ENCODE measurements at places on chromosomes 11 and 22. TPM values are rescaled to one million over a fixed set of nuclear protein-coding genes. Genes with fewer than 3 reads are reported as not detected.

Gene WNT7B
- not detected for total RNA-seq

Gene RAB39A
- total RNA-seq, result 0.11 TPM

Gene GLYATL2
- not detected for total RNA-seq

Gene TUG1
- total RNA-seq, result 49.9 TPM

Gene OR6T1
- total RNA-seq, result not detected

Gene MUC15
- not detected for total RNA-seq

Gene FGF19
- total RNA-seq, result not detected

Gene NFAM1
- 0.31 TPM for total RNA-seq

Gene OR4A16
- not detected for total RNA-seq

Gene CASP5
- total RNA-seq, result not detected

GRCh38 chr11:74171997-74172396 lies 908 bp downstream of the PPME1 start:
- H3K4me3 ChIP-seq, result peak overlapping the region; percentile 83
- H3K36me3 ChIP-seq, result peaks cover 11% of the 10 kb centered on the region
- no peak for DNase-seq

GRCh38 chr11:64071849-64072248 lies 36.1 kb downstream of the FLRT1 start:
- no peak overlapping the region for H3K4me3 ChIP-seq
- H3K27me3 ChIP-seq, result no peaks in the 10 kb centered on the region
- no peaks in the 10 kb centered on the region for H3K36me3 ChIP-seq
- peaks cover 6% of the 10 kb centered on the region for H3K4me1 ChIP-seq
- H3K27ac ChIP-seq, result no peak overlapping the region

DNA sequence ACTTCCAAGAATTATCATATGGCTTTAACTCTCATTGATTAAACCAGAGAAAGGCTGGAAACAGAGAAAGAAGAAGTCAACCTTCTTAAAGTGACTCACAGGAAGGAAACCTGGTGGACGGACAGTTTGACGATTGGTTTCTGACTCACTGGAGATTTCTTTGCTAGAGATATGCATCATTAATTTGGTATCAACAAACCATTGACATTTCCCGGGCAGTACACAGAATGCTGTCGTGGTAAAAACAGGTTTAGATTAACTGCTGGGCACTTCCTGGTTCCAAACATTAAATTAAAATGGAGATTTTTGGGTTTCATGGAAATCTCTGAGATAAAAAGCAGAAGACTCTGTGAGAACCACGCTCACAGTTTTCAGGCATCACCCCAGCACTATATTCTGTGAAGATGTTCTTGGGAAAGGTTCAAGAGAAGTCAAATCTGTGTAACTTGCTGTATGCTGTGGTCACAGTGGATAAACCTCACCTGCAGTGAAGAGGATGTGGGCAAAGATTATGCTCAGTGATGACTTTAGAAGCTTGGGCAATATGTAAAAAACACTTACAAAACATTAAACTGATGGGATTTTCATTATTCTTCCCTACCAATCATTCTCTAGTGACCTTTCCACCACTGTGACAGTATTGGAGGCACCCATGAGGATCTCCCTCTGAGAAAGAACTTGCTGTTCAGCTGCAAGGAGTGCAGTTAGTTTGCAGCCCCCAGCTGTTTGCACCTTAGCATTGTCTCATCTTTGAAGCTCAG lies 61.1 kb upstream of the CD44 start:
- DNase-seq, result peak; percentile 82
- H3K27me3 ChIP-seq, result no peaks in the 10 kb centered on the region
- H3K27ac ChIP-seq, result peak overlapping the region; percentile 45
- no peaks in the 10 kb centered on the region for H3K36me3 ChIP-seq
- peaks cover 70% of the 10 kb centered on the region for H3K4me1 ChIP-seq
- peak overlapping the region; percentile 16 for H3K4me3 ChIP-seq

GRCh38 chr11:117868815-117869561 lies 7.5 kb downstream of the FXYD6 start:
- H3K4me3 ChIP-seq, result no peak overlapping the region
- no peaks in the 10 kb centered on the region for H3K36me3 ChIP-seq
- H3K4me1 ChIP-seq, result peaks cover 13% of the 10 kb centered on the region
- H3K27ac ChIP-seq, result no peak overlapping the region

DNA sequence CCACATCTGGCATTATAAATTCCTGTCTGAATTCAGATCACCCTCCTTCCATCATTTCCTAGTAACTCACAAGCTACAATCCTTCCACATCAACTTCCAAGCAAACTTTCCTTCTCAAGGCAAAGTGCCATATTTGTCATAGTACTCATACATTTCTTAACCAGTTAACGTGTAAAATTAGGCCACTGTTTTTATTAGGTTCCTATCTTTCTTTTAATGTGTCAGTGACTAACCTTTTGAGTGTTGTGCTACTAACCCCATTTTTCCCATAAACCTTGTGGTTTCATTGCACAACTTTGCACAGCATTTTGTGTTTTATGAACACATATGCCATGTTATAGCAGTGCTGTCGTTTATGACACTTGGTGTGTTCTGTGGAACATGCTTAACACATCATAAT lies 90.1 kb downstream of the KIF18A start:
- DNase-seq, result no peak
- H3K4me3 ChIP-seq, result no peak overlapping the region
- H3K27ac ChIP-seq, result no peak overlapping the region
- no peaks in the 10 kb centered on the region for H3K4me1 ChIP-seq
- no peaks in the 10 kb centered on the region for H3K36me3 ChIP-seq

- no peaks in the 10 kb centered on the region for H3K27me3 ChIP-seq
- no peak for DNase-seq
- no peaks in the 10 kb centered on the region for H3K4me1 ChIP-seq
- no peak overlapping the region for H3K4me3 ChIP-seq
- no peak overlapping the region for H3K27ac ChIP-seq
Observed at GRCh38 chr22:42655693-42656092, 6.5 kb upstream of the CYB5R3 start.

DNA sequence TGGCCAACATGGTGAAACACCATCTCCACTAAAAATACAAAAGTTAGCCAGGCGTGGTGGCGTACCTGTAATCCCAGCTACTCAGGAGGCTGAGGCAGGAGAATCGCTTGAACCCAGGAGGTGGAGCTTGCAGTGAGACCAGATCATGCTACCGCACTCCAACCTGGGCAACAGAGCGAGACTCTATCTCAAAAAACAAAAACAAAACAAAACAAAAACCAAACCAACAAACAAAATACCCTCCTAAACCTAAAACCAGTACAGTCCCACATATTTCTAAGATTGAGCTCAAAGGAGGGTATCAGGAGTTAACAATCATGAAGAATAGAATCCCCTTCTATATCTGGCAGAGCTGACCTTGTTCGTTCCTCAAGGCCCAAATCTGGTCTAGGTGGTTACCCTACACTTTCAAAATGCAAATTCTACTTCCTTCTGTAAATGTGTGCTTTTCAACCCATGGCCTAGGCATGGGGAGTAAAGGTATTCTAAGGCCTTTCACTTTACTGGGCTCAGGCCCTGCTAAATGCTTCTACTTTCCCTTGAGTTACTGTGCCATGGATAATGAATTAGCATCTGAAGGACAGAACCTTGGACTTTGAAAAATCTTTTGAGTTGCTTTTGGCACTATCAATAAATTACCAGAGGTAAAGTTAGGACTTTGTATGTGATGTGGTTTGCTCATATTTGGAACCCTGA lies 10.4 kb upstream of the PPP2R1B start:
- no peak overlapping the region for H3K27ac ChIP-seq
- H3K36me3 ChIP-seq, result no peaks in the 10 kb centered on the region
- no peak overlapping the region for H3K4me3 ChIP-seq
- no peak for DNase-seq

GRCh38 chr11:76588455-76589325 lies 81.9 kb downstream of the LRRC32 start:
- H3K36me3 ChIP-seq, result no peaks in the 10 kb centered on the region
- H3K27me3 ChIP-seq, result no peaks in the 10 kb centered on the region
- DNase-seq, result no peak
- no peak overlapping the region for H3K4me3 ChIP-seq
- H3K27ac ChIP-seq, result no peak overlapping the region

GRCh38 chr11:10845589-10845988 lies 12.3 kb downstream of the ZBED5 start:
- no peaks in the 10 kb centered on the region for H3K27me3 ChIP-seq
- no peak for DNase-seq
- no peak overlapping the region for H3K4me3 ChIP-seq

DNA sequence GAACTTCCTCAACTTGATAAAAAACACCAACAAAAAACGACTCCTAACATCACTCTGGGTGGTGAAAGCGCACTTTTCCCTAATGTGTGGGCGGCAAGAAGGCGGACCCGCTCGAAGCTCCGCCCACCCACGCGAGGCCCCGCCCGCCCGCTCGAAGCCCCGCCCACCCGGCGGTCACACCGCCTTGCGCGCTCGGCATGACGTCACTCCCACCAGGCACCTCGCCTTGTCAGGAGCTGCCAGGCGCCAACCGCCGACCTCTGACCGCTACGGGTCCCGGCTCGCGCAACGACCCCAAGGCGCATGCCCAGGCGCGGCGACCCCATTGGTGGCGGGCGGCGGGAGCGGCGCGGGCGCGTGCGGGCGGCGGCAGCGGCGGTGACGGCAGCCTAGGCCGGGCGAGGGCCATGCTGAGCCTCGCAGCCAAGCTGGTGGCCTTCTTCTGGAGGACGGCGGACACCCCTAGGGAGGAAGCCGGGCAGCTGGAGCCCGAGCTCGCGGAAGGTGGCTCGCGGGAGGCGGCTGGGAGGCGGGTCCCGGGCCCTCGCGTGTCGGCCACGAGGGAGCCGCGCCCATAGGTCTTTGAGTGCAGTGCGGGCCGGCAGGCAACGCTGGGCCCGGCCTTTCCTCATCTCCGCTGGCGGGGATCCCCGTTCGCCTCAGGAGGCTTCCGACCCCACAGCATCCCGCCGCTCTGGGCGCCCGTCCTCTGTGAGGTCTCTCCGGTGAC lies at the start of gene MOV10L1:
Gene MOV10L1 (plus strand): TSS at position 325 of the 730 bp plus-strand sequence. CDS start 83 bp downstream, at position 408.
- H3K36me3 ChIP-seq, result no peaks in the 10 kb centered on the region
- no peaks in the 10 kb centered on the region for H3K27me3 ChIP-seq
- no peak within 1 kb of the TSS for H3K27ac ChIP-seq
- H3K4me3 ChIP-seq, result no peak within 1 kb of the TSS
- no peaks in the 10 kb centered on the region for H3K4me1 ChIP-seq
- DNase-seq, result no peak

DNA sequence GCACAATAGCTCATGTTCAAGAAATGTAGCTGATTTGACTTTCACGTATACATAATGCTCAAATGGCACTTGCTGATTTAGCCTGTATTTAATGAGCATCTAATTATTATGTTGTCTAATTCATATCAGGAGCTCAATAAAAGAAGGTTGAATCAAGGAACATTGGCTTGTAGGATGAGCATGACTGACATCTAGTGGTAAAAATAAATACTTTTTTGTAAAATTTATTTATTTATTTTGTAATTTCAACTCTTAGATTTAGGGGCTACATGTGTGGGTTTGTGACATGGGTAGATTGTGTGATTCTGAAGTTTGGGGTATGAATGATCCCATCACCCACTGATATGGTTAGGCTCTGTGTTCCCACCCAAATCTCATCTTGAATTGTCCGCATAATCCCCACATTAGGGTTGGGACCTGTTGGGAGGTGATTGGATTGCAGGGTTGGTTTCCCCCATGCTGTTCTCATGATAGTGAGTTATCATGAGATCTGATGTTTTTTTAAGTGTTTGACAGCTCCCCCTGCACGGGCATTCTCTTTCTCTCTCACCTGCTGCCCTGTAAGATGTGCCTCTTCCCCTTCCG lies 1.7 kb upstream of the OR52E5 start:
- H3K27me3 ChIP-seq, result no peaks in the 10 kb centered on the region
- H3K4me1 ChIP-seq, result no peaks in the 10 kb centered on the region
- H3K4me3 ChIP-seq, result no peak overlapping the region
- DNase-seq, result no peak
- H3K27ac ChIP-seq, result no peak overlapping the region
- H3K36me3 ChIP-seq, result no peaks in the 10 kb centered on the region

GRCh38 chr11:72014761-72015320 lies 16.1 kb downstream of the IL18BP start:
- no peaks in the 10 kb centered on the region for H3K4me1 ChIP-seq
- no peaks in the 10 kb centered on the region for H3K27me3 ChIP-seq
- H3K4me3 ChIP-seq, result no peak overlapping the region
- peaks cover 95% of the 10 kb centered on the region for H3K36me3 ChIP-seq
- H3K27ac ChIP-seq, result no peak overlapping the region

DNA sequence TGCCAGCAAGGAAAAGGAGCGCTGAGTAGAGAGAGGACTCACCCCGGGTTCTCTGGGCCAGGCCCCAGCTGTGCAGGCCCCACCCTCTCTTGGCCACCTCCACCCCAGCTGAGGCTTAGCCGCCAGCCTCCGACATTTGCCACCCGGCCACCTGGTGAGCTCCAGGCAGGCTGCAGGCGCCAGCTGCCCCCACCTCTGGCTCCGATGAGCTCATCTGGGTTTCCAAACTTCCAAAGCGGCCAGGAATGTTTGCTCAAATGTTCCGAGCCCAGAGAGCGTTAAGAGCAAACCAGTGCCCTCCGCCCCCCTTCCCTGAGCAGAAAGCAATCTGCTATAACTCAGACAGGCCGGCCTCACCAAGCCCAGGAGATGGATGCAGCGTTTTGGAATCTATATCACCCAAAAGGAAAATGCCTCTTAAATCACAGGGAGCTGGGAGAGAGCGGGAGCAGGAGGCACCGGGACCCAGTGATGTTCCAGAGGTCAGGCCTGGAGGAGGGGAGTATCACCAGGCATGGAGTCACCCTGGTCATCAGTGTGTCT lies 9.1 kb upstream of the MN1 start:
- H3K27ac ChIP-seq, result no peak overlapping the region
- no peaks in the 10 kb centered on the region for H3K27me3 ChIP-seq
- no peak overlapping the region for H3K4me3 ChIP-seq
- no peak for DNase-seq
- no peaks in the 10 kb centered on the region for H3K4me1 ChIP-seq

DNA sequence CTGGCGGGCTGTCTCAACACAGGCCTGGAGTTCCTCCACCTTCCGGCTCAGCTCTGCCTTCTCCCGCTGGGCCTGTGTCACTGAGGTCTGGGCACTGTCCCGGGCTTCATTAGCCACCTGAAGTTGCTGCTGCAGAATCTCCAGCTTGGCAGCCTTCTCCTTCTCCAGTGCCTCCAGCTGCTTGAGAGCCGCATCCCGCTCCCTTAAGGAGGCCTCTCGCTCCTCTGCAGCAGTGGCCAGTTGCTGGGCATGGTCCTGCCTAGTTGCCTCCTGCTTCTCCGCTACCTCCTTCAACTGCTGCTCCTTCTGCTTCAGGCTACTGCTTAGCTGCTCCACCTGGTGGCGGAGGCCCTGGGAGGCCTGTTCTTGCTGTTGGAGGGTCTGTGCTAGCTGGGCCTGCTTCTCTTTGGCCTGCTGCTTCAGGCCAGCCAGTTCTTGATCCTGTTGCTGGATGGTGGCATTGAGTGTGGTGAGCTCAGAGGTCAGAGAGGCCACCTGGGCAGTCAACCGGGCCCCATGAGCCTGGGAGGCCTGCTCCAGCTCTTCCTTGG lies 16.9 kb downstream of the IL18BP start:
- H3K27me3 ChIP-seq, result no peaks in the 10 kb centered on the region
- no peak overlapping the region for H3K4me3 ChIP-seq
- no peaks in the 10 kb centered on the region for H3K4me1 ChIP-seq
- no peak for DNase-seq
- peaks cover 94% of the 10 kb centered on the region for H3K36me3 ChIP-seq

GRCh38 chr22:49406879-49407587 lies 420.6 kb downstream of the BRD1 start:
- no peak for DNase-seq
- H3K36me3 ChIP-seq, result no peaks in the 10 kb centered on the region
- no peaks in the 10 kb centered on the region for H3K27me3 ChIP-seq
- no peak overlapping the region for H3K4me3 ChIP-seq
- H3K27ac ChIP-seq, result no peak overlapping the region
